D721Med (cell line): ENCODE measurements at places on chromosomes 3 and 15.

DNA sequence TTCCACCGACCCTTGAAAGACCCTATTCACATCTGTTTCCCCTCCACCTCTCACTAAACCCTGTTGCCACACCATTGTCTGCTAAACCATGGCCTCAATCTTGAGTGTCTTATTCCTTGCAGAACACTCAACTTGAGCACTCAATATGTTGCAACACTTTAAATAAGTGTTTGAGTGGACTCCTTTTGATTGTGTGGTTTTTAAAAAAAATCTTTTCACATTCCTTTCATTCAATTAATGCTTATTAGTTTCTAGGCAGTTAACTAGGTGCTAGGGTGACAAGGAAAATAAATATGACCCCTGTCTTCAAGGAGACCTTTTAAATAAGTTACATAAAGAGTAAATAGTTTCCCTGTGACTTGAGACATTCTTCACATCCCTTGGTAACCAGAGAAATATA, 13.3 kb upstream of the HHLA2 start:
- no peak for DNase-seq

GRCh38 chr15:70057931-70058641, 39.6 kb downstream of the TLE3 start:
- DNase-seq = no peak

DNA sequence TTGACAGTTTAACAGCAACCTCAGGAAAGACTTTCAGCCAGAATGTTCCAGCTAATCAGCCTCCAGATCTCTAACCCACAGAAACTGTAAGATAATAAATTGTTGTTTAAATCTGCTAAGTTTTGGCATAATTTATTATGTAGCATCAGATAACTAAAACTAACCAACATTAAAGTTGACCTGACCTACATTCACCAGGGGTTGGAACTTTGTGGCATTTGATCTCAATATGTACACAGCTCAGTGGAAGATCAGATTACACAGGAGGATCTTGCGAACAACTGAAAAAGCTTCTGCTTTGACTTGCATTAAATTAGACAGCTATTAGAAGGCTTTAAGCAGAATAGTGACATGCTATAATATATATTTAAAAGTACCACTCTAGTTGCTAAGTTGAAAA, 91.4 kb upstream of the POU1F1 start:
- DNase-seq = no peak

GRCh38 chr3:47082519-47082918, 81.4 kb downstream of the SETD2 start:
- no peak for DNase-seq

- DNase-seq = no peak
Observed at GRCh38 chr3:165744025-165744424, 93.2 kb downstream of the BCHE start.

GRCh38 chr3:166186003-166186402, 348.8 kb upstream of the BCHE start:
- no peak for DNase-seq
